ENCODE measurements at places on chromosomes 13 and 19. TPM values are rescaled to one million over a fixed set of nuclear protein-coding genes. Genes with fewer than 3 reads are reported as not detected.

Gene LILRA1
- not detected for total RNA-seq

Gene ZNF446
- total RNA-seq: 13.0 TPM

Gene NLRP5
- total RNA-seq: 0.07 TPM

Gene CCDC70
- not detected for total RNA-seq

Gene C19orf73
- total RNA-seq: 1.6 TPM

Gene THSD1
- total RNA-seq: 5.4 TPM

Gene SLITRK5
- 0.57 TPM for total RNA-seq

Measured in A549 treated with AZD2906 at 1 μM for 4 hours (cell line).